ENCODE measurements at places on chromosomes 11 and 22. TPM values are rescaled to one million over a fixed set of nuclear protein-coding genes. Genes with fewer than 3 reads are reported as not detected.

The MN1 gene
- 0.14 TPM for total RNA-seq

The PNPLA3 gene
- 0.25 TPM for total RNA-seq

The SLC29A2 gene
- 3.6 TPM for total RNA-seq

The SFI1 gene
- total RNA-seq, result 342 TPM

The MS4A2 gene
- total RNA-seq, result not detected

The TEF gene
- total RNA-seq, result 2.0 TPM

The RASD2 gene
- 0.28 TPM for total RNA-seq

The GP1BB gene
- not detected for total RNA-seq

The OR52H1 gene
- not detected for total RNA-seq

The MMP12 gene
- total RNA-seq, result not detected

The ARAP1 gene
- total RNA-seq, result 93.4 TPM

The THRSP gene
- total RNA-seq, result not detected

The TMEM121B gene
- total RNA-seq, result 0.07 TPM

The PATE4 gene
- total RNA-seq, result not detected

Measured in activated T-cell treated with anti-CD3 and anti-CD28 coated beads, Interleukin-2, amount 50 U/mL, for 72 hours (primary cell).